ENCODE measurements at places on chromosomes 16 and 17.

DNA sequence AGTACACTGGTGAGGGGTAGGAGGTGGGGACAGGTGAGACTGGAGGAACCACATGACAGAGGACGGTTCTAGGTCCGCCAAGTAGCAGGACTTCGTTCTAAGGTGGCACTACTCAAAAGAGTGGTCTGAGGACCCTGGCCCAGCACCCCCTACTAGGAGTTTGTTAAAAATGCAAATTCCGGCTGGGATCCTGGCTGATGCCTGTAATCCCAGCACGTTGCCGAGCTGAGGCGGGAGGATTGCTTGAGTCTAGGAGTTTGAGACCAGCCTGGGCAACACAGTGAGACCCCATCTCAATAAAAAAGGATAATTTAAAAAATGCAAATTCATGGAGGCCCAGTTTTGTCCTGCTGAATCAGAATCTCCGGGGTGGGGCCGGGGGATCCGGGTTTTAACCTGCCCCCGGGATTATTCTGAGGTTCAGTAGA lies 59.1 kb downstream of the WSB1 start:
- DNase-seq = no peak

DNA sequence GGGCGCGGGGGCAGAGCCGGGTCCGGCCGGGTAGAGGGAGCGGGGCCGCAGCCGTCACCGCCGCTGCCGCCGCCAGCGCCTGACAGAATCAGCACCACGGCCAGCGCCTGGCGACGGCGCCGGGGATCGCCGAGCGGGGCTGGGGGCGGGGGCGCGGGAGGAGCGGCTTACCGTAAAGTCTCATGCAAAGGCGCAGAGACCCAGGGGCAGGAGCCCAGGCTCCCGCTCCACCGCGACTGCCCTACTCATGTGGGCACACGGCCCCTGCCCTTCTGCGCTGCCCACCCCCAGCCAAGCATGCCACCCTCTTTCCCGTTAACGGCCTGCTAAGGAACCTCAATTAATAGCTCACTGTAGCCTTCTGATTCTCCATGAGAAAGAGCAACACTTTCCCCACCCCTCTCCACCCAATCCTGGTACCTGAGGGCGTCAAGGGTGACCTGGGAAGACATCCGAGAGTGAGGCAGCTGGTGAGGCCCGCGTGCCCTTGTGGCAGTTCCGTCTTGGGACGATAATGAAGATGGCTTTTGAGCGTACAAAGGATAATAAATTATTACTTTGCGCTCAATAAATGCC lies at the start of gene SEZ6:
Gene SEZ6 (minus strand): TSS at position 98 of the 576 bp plus-strand sequence. CDS start 164 bp downstream, outside the sequence.
- DNase-seq = peak; percentile 71

GRCh38 chr16:57360321-57360935 lies 1.8 kb downstream of the CCL22 start:
- DNase-seq = no peak

- no peak for DNase-seq
Observed at GRCh38 chr17:71080937-71081336, 911.6 kb downstream of the KCNJ2 start.

DNA sequence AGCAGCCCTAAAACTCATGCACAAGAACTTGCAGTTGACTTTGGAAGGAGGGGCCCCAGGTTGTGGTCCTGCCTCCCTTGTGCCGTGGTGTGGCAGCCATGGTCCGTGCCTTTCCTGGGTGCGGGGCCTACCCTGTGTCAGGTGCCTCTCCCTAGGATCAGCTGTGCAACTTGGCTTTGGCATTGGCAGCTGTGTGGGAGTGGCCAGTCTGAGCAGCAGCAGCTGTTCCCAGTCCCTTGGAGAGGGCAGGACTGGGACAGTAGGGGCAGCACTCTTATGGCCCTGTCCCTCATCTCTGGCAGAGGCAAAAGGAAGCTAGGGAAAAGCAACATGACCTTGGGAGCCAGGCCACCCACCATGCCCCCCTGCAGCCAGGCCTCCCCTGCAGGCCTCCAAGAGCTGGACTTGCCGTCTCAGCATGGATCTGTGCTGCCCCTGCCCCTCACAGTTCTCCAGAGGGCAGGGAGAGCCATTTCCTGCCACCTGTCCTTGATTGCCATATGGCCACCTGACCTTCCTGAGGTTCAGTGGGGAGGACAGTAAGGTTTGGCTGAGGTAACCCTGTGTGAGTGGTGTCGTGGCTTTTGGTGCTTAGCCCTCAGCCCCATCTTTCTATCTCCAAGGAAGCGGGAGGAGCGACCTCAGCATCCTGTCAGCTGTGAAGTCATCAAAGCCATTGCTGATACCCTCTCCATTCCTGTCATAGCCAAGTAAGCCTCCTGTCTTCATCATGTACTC lies 15.5 kb upstream of the NFATC3 start:
- no peak for DNase-seq

Measured in fibroblast of skin of scalp (primary cell).